Progenitor cell of endocrine pancreas (in vitro differentiated cells): ENCODE measurements at places on chromosomes 11 and 22.
A peak's percentile ranks its signal among the peaks of the same experiment; 100 is the strongest.

GRCh38 chr11:64268025-64268892 lies 16.2 kb downstream of the BAD start:
- no peak for DNase-seq

DNA sequence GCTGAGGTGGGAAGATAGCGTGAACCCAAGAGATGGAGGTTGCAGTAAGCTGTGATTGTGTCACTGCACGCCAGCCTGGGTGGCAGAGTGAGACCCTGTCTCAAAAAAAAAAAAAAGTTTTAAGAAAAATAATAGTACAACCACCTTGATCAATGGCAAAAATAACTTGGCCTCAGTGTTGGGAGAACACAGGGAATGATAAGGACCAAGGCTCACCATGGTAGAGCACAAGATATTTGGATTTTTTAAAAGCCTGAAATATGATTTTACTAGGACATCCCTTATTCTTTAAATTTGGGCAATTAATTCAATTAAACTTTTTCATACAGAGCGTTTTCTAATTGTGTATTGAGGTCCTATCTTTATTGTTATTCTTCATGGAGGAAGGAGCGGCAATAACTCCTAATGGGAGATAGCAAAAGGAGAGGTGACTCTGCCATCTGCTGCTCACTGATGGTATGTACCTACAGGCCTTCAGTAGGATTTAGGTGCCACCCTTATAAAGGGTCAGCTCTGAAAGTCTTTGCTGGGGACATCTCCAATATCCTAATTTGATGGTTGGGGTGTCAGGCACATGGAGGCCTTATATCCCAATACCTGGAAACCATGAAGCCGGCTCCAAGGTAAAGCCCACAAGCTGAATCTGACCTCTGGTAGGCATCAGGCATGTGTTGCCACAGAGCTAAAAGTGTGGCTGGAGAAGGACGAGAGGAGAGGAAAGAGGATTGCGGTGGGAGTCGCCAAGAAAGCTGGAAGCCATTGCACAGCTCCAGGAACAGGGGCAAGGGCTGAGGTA lies 21.9 kb upstream of the POLD3 start:
- no peak for DNase-seq

- DNase-seq, result no peak
Observed at GRCh38 chr22:36471341-36471821, 10.1 kb downstream of the TXN2 start.

- no peak for DNase-seq
Observed at GRCh38 chr11:25910086-25910485, 421.8 kb upstream of the ANO3 start.

DNA sequence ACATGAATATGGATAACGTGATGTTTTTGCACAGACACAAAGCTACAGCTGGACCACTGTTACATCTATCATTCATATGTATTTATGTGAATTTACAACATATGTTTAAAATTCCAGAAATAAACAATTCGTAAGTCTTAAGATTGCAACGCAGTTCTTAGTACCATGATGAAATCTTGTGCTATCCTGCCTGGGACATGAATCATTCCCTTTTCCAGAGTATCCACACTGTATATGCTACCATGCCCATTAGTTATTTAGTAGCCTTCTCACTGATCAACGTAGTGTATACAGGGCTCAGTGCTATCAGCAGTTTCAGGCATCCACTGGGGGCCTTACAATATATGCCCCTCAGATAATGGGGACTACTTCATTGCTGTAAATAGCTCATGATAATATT lies 4.3 kb downstream of the ATL3 start:
- no peak for DNase-seq

DNA sequence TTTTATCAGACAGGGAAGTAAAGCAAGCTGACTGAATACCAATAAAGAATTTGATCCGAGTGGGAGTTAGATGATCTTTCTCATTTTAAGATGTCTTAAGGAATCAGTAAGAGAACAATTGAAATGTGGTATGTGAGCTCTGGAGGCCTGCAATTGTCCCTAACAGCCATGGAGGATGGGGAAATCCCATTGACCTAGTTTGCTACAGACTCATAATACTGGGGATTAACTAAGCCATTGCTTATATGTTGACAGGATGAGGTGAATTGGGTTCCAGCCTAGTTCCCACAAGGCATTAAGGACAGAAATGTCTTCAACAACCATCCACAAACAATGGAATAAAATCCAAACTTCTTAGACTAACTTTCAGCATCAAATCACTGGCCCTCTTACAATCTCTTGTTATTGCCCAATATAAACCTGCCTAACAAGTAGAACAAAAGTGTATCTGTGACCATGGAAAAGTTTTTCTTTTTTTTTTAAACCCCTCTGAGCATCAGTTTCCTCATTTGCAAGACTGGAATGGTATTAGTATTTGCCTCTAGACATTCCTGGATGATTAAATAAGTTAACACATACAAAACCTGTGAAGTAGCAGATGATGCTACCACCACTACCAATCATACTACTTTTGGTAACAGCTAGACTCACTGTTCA lies 773.2 kb downstream of the DLG2 start:
- DNase-seq, result no peak

DNA sequence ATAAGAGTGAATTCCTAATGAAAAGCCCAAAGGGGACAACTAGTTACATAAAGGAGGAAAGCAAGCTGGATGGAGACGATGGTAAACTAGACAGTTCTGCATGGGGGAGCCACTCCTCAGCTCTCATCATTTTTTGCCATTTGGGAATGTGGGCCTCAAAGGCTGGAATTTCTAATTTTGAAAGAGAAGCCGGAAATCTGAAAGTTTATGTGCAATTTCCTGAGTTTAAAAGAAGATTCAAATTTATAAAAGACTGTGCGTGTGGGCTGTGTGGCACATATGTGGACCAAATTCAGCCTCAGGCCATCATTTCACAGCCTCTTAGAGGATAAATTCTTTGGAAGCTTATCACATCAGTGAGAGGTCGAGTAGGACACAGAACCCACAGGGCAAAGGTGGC lies 18.3 kb upstream of the CRY2 start:
- no peak for DNase-seq

GRCh38 chr22:26737262-26737661 lies 79.9 kb downstream of the MIAT start:
- no peak for DNase-seq

DNA sequence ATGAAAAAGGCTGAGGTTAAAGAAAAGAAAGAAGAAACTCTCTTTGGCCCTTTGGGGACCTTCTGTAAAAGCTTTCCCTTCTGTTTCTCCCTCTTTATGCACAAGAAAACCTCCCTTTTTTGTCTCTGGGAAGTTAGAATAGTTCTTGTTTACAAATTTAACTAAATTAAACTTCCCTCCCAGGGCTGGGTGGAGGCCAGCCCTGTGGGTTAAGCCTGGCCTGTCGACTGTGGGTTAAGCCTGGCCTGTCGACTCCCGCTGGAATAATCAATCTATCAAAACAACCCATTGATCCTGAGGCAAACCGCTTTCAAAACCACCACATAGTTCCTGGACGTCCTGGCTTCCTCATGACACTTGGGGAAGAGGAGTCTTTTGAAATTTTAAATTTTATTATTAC lies 1.2 kb upstream of the DRG1 start:
- no peak for DNase-seq

DNA sequence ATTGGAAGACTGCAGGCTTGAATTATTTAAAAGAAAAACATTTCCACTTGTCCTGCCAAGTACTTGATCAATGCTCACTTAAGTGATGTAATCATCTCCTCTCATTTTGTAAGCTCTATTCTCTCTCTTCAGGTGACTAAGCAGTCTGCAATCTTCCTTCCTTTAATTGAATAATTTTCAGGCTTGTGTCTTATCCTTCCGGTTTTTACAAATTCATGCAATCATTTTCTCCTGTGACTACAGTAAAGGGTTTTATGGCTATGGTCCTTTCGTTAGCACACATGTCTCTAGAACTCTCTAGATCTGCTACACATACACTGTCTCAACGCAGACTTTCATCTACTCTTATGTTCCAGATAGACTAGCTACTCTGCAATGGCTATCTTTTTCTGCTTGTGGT lies 12.6 kb upstream of the UPB1 start:
- DNase-seq, result no peak

DNA sequence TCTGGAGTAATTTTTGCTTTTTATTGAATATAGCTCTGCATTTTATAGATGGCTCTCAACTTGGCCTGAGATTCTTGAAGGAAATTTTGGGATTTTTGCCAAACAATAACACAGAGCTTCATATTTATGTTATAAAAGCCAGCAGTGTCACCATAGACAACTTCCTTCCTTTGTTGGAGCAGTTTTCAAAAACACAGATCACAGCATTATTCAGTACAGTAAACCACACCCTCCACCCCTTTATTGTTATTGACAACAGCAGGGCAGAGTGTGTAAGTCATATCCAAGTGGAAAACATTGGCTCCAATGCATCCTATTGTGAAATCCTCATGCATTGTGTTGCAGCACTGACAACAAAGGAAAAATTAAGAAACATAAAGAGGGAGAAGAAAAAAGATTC lies 62.6 kb upstream of the PRSS23 start:
- DNase-seq, result no peak

DNA sequence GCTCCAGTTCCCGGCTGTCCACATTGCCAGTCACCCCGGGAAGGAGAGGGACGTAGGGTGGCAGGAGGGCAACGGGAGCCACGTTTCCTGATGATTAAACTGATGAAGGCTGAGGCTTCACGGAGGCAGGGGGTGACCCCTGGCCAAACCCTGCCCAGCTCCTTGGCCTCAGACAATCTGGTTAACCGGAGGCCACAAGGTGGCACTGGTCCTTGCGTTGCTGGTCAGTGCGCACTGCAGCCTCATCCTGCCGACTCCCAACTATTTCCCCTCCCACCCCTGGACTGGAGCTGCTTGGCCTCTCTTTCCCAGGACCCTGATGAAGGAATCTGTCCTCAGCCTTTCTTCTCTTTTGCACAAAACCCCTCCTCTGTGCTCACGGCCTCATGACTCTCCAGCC lies 75.3 kb downstream of the PDE2A start:
- peak; percentile 29 for DNase-seq

GRCh38 chr11:104582431-104582830 lies 315.8 kb downstream of the CASP12 start:
- no peak for DNase-seq

DNA sequence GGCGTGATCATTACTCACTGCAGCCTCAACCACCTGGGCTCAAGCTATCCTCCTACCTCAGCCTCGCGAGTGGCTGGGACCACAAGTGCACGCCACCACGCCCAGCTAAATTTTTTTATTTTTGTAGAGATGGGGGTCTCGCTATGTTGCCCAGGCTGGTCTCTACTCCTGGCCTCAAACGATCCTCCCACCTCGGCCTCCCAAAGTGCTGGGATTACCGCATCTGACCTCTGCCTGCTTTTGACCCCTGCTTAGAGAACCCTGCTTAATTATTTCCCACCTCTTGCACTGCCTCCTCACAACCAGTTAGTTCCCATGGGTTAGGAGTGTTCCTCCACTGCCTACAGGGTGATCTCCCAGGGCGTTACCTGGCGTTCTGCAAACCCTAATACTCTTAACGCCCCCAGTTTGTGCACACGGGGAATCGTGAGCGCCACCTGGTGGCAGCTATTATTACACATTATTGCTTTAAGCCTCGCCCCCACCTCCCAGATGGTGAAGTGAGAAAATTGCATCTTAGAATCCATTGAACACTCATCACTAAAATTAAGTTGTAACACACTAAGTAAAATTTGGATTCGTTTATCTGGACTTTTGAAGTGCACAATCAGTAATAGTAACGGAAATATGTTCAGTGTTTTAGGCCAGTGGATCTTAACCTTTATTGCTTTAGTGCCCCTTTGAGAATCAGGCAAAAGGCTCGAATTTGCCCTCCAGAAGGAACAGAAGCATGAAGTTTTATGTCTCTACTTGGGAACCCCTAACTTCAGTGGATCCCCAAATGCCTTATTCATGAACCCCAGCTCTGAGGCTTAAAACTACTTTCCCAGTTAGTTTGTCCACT lies 61.4 kb upstream of the ASPHD2 start:
- peak; percentile 28 for DNase-seq

DNA sequence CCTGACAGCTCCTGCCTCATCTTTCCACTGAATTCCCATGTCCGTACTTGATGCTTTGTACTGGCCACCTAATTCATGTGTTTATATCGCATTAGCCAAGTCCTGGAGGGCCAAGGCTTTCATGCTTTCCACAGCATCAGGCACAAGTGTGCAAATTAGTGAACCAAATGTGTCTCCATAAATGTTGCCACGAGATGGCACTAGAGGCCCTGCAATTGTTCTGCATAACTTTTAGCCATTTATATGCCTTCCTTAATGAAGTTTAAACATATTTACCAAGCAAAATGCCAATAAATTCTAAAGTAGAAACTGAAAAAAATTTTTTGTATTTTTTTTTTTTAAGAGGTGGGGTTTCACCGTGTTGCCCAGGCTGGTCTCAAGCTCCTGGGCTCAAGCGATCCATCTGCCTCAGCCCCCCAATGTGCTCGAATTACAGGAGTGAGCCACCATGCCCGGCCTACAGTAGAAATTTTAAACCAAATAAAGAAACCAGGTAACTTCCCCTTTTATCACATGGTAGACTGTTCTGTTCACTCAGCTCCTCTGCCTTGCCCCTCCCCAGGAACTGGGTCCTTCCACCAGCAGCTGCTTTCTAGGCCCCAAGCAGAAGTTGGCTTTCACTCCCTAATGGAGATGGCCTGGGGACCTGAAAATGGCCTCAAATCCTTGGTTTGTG lies 20.8 kb upstream of the IL18BP start:
- no peak for DNase-seq

DNA sequence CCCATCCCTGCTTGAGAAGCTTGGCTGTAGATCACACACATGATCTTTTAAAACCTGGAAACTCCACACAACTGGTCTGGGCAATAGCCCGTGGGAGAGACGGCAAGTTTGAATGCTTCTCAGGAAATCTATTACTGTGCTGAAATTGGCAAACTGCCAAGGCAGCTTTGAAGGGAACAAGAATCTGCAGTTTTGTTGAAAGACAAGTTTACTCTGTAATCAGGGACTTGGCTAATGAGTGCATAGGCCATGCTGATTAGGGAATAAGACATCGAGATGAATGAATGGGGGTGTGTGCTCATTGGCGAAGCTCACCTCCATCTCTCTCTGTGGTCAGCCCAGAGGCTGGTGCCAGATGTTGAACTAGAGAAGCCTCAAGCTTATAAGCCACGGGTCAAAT lies 218.8 kb downstream of the HIPK3 start:
- no peak for DNase-seq

DNA sequence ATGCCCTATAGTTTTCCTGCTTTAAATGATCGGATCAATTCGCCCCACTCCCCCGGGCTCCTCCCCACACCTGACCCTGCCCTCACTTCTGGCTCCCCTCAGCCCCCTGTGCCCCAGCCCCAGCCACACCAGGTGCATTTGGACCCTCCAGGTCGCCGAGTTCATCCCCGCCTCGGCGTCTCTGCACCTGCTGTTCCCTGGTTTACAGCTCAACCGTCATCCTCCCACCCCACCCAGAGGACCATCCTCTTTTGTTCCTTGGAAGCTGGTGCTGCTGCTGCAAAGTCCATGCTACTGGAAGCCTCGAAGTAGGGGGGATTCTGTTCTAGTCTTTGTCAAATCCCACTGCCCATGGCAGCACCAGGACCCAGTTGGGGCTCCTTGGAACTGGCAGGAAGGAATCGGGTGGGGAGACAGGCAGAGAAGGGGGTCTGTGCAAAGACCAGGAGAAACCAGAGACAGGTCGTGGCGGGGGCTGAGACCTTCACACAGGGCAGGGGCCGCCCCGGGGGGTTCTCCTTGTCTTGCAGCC lies 4.5 kb upstream of the MUC5B start:
- no peak for DNase-seq
